Osteocyte (in vitro differentiated cells): ENCODE measurements at places on chromosomes 12 and 14.
A peak's percentile ranks its signal among the peaks of the same experiment; 100 is the strongest.

DNA sequence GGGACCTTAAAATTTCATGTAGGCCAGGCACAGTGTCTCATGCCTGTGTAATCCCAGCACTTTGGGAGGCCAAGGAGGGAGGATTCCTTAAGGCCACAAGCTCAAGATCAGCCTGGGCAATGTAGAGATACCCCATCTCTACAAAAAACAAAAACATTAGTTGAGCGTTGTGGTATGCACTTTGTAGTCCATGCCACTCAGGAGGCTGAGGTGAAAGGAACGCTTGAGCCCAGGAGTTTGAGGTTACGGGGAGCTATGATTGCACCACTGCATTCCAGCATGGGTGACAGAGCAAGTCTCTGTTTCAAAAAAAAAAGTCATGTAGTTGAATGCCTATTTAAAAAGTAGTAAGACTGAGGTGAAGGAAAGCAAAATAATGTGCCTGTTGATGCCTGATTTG lies 83.5 kb downstream of the TTC6 start:
- no peak overlapping the region for H3K4me3 ChIP-seq
- H3K36me3 ChIP-seq = no peaks in the 10 kb centered on the region
- no peak for DNase-seq

- DNase-seq = no peak
- no peak overlapping the region for H3K4me3 ChIP-seq
- H3K36me3 ChIP-seq = no peaks in the 10 kb centered on the region
- H3K27ac ChIP-seq = no peak overlapping the region
- H3K4me1 ChIP-seq = peaks cover 4% of the 10 kb centered on the region
These were observed 17.8 kb upstream of the MLEC start for GRCh38 chr12:120668868-120669840.

- H3K27ac ChIP-seq = no peak overlapping the region
- H3K4me3 ChIP-seq = no peak overlapping the region
- H3K27me3 ChIP-seq = no peaks in the 10 kb centered on the region
- H3K36me3 ChIP-seq = no peaks in the 10 kb centered on the region
These were observed 44.4 kb upstream of the STXBP6 start for GRCh38 chr14:25094171-25094907.

DNA sequence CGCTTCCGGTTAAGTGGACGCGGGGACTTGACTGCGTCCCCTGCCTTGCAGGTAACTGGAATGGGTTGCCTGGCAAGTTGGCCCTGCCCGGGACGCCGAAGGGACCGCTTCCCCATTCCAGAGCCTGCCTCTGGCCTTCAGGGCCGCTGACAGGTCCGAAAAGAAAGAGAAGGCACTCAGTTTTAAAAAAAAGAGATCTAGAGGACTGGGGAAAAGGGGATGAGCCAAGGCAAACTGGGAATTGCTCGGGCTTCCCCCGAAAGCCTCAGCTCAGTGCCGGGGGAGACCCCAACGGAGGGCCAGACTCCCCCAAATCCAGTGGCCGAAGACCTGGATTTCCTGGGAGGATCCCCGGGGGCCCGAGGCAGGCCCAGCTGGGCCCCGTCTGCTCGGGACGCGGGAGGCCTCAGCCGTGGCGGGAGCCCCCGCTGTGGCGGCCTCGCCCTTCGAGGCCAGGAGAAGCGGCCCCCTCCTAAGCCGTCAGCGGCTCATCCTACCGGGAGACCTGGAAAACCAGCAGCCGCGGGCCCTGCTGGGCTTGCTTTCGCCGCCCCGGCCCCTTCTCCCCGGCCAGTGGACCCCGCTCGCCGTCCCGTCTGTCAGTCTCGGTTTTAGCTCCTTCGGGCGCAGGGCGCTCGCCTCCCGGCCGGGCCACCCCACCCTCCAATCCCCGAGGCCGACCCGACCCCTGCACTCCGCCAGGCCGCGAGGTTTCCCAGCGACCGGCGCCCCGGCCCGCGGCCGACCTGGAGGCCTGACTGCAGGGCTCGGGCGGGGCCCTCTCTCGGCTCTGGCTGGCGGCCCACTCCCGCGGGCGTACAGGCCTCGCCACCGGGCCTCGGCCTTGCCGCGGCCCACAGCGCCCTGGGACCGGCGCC lies 12.5 kb downstream of the OTX2 start:
- no peak overlapping the region for H3K27ac ChIP-seq
- no peak for DNase-seq
- no peaks in the 10 kb centered on the region for H3K4me1 ChIP-seq
- H3K36me3 ChIP-seq = no peaks in the 10 kb centered on the region
- peaks cover 74% of the 10 kb centered on the region for H3K27me3 ChIP-seq

GRCh38 chr12:117284140-117284539 lies 77.3 kb downstream of the NOS1 start:
- no peak for DNase-seq
- no peaks in the 10 kb centered on the region for H3K36me3 ChIP-seq
- H3K4me1 ChIP-seq = no peaks in the 10 kb centered on the region
- no peak overlapping the region for H3K27ac ChIP-seq
- no peaks in the 10 kb centered on the region for H3K27me3 ChIP-seq

DNA sequence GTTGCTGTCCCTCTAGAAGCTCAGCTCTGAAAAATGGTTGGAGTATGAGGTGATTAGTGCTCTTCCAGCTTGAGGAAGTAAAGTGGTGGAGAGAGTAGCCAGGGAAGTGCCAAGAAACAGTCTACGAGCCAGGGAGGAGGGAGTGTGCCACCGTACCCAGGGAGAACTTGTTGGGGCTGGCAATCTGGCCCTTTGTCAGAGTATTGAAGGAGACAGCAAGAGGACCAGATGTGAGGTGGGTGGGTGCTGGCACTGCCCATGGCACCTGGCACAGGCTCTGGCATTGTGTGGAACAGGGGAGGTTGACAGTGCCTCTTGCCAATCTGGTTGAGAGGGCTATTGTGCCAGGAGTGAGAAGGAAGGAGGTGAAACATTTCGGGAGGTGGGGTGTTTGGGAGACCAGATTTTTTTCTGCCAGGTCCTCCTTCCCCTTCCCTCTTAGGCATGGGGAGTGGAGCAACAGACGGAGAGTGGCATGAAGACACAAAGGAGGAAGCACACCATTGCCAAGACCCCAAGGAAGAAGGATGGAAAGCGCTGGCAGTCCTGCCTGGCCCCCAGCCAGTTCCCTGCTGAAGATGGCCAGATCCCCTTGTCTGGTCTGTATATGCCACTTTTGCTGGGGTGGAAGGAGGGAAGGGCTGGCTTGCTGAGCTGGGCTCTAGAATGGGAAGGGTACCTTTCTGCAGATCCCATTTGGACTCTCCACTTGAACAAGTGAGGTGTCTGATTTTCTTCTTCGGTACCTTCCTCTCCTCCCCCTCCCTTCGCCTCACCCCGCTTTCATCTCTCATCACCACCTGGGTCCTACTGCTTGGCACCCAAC lies 37.5 kb downstream of the ZFHX2 start:
- no peak overlapping the region for H3K27ac ChIP-seq
- DNase-seq = no peak
- H3K4me3 ChIP-seq = no peak overlapping the region

GRCh38 chr14:39974036-39974435 lies 541.8 kb upstream of the FBXO33 start:
- H3K27me3 ChIP-seq = no peaks in the 10 kb centered on the region
- H3K4me3 ChIP-seq = no peak overlapping the region
- no peak overlapping the region for H3K27ac ChIP-seq
- no peaks in the 10 kb centered on the region for H3K36me3 ChIP-seq

- H3K36me3 ChIP-seq = peaks cover 3% of the 10 kb centered on the region
- DNase-seq = no peak
- H3K4me1 ChIP-seq = no peaks in the 10 kb centered on the region
- H3K27me3 ChIP-seq = no peaks in the 10 kb centered on the region
- H3K27ac ChIP-seq = no peak overlapping the region
- no peak overlapping the region for H3K4me3 ChIP-seq
These were observed 10.4 kb downstream of the POLE2 start for GRCh38 chr14:49677643-49678042.

- DNase-seq = no peak
- no peaks in the 10 kb centered on the region for H3K36me3 ChIP-seq
- H3K4me3 ChIP-seq = no peak overlapping the region
- H3K27ac ChIP-seq = no peak overlapping the region
- no peaks in the 10 kb centered on the region for H3K27me3 ChIP-seq
These were observed 99.0 kb downstream of the SCN8A start for GRCh38 chr12:51689983-51690382.

- peak overlapping the region; percentile 99 for H3K27ac ChIP-seq
- no peak for DNase-seq
- H3K4me3 ChIP-seq = peak overlapping the region; percentile 96
- no peaks in the 10 kb centered on the region for H3K27me3 ChIP-seq
- H3K4me1 ChIP-seq = peaks cover 34% of the 10 kb centered on the region
- peaks cover 16% of the 10 kb centered on the region for H3K36me3 ChIP-seq
These were observed 479 bp downstream of the KDM5A start for GRCh38 chr12:388541-389141.

GRCh38 chr12:66648033-66648735 lies 30.7 kb downstream of the GRIP1 start:
- no peak for DNase-seq
- H3K27ac ChIP-seq = peak overlapping the region; percentile 56
- H3K4me1 ChIP-seq = peaks cover 26% of the 10 kb centered on the region
- H3K36me3 ChIP-seq = no peaks in the 10 kb centered on the region
- H3K4me3 ChIP-seq = no peak overlapping the region

DNA sequence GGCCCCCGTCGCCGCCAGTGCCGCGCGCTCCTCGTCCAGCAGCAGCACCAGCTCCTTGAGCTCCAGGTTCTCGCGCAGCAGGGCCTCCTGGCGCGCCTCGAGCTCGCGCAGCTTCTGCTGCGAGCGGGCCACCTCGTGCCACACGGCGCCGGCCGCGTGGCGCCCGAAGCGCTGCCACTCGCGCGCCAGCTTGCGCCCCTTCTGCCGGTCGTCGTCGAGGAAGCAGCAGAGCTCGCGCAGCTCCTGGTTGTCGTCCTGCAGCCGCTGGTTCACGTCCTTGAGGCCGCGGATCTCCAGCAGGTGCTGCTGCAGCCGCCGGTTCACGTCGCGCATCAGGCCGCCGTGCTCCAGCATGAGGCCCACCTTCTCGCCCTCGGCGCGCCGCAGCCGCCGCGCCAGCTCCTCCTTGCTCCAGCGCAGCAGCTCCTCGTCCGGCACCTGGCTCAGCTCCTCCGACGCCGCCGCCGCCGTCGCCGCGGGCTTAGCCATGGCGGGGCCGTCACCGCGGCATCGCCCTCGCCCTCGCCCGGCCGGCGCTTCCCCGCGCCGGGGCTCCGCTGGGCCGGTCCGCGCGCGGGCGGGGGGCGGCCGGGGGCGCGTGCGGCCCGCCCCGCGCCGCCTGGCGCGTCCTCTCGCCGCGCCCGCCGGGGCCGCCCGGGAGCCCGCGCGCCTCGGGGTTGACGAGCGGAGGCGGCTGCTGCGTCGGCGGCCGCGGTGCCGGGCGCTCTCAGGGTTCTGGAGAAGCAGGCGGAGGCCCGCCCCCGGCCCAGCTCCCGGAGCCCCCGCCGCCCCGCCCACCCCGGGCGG lies at the start of gene CCDC85C:
Gene CCDC85C (minus strand): TSS at position 737 of the 807 bp plus-strand sequence. CDS start 248 bp downstream, at position 489.
- H3K27me3 ChIP-seq = no peaks in the 10 kb centered on the region
- peak within 1 kb of the TSS; percentile 86 for H3K27ac ChIP-seq
- H3K36me3 ChIP-seq = no peaks in the 10 kb centered on the region
- no peak for DNase-seq

- no peaks in the 10 kb centered on the region for H3K27me3 ChIP-seq
- no peak overlapping the region for H3K27ac ChIP-seq
- no peak overlapping the region for H3K4me3 ChIP-seq
- peaks cover 12% of the 10 kb centered on the region for H3K4me1 ChIP-seq
These were observed 79.2 kb downstream of the DUSP16 start for GRCh38 chr12:12483438-12483837.

DNA sequence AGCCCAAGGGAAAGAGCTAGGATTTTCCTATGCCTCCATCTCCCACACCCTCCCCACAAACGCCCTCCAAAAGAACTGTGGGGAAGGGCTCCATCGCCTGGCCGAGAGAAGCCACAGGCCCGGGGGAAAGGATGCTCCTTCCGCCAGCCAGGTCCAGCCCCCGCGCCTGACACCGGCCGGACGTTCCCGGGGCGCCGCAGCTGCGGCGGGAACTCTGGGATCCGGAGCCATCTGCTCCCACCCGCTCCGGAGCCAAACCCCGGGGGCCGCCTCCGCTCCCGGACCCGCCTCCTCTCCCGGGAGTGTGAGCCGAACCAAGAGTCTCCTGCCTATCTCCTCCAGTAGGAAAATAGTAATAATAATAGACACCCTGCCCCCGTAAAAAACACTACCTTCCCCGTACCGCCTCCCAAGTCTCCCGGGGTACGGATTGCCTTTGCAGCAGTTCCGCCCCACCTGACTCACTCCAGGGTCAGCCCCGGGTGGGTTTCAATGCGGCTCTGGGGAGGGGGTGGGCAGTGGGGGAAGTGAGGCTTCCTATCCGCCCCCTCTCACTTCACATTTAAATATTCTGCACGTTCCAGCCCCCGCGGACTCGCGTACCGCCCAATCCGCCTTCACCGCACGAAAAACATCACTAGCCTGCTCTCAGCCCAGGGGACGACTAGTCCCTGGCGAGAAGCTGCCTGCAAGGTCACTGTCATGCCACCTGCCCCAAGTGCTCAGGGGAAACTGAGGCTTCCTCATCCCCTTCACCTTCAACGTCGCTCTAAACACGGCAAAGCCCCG lies 2.4 kb downstream of the AGAP2 start:
- no peak overlapping the region for H3K27ac ChIP-seq
- no peak for DNase-seq
- H3K4me1 ChIP-seq = peaks cover 26% of the 10 kb centered on the region
- H3K4me3 ChIP-seq = peak overlapping the region; percentile 76

GRCh38 chr14:57408037-57408436 lies 17.7 kb downstream of the NAA30 start:
- no peak overlapping the region for H3K27ac ChIP-seq
- H3K27me3 ChIP-seq = no peaks in the 10 kb centered on the region
- H3K36me3 ChIP-seq = peaks cover 51% of the 10 kb centered on the region
- DNase-seq = no peak

GRCh38 chr14:87457720-87458119 lies 535.3 kb downstream of the GALC start:
- H3K36me3 ChIP-seq = no peaks in the 10 kb centered on the region
- no peak overlapping the region for H3K4me3 ChIP-seq
- no peaks in the 10 kb centered on the region for H3K27me3 ChIP-seq
- no peak for DNase-seq
- H3K27ac ChIP-seq = no peak overlapping the region

DNA sequence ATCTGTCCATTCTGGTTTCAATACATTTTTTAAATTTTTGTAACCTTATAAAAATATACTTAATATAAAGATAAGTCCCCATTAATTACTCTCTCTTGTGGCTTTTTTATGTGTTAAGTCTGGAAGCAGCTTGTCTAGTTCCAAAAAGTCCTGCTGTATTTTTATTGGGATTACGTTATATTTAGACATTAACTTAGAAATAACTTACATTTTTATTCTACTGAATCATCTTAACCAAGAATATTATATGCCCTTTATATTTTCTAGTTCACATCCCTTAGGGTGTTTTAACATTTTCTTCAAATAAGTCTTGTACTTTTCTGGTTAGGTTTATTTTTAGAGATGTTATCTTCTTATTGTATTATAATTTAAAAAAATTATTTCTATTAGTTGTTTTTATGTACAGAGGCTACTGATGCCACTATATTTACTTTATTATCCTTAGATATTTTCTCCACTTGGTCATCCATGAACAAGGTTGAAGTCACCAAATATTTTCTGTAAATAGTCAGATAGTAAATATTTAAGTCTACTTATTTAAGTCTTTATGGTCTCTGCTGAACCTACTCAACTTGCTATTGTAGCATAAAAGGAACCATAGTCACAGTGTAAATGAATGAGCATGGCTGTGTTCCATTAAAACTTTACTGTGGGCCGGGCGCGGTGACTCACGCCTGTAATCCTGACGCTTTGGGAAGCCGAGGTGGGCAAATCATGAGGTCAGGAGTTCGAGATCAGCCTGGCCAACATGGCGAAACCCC lies 132.4 kb upstream of the NEDD1 start:
- H3K36me3 ChIP-seq = no peaks in the 10 kb centered on the region
- peak overlapping the region; percentile 76 for H3K27ac ChIP-seq
- DNase-seq = no peak
